ENCODE measurements at places on chromosomes 13 and 19. TPM values are rescaled to one million over a fixed set of nuclear protein-coding genes. Genes with fewer than 3 reads are reported as not detected.

DNA sequence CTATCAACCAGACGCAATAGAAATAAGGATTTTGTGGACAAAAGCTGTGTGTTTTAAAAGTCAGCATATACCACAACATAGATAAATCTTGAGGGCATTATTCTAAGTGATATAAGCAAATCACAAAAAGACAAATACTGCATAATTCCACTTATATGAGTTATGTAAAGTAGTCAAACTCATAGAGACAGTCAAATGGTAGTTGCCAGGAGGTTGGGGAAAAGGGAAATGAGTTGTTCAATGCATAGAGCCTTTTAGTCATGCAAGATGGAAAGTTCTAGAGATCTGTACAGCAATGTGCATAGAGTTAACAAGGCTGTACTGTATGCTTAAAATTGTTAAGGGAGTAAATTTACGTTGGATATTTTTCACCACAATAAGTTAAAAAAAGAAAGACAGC, 244.7 kb downstream of the DCT start:
- DNase-seq = no peak

OR10H1 gene
- total RNA-seq = 0.05 TPM

CACNG6 gene
- 1.3 TPM for total RNA-seq

ARID3A gene
- total RNA-seq = 9.1 TPM

GRCh38 chr13:19023115-19023514, 158.5 kb downstream of the TUBA3C start:
- no peak for DNase-seq

DNA sequence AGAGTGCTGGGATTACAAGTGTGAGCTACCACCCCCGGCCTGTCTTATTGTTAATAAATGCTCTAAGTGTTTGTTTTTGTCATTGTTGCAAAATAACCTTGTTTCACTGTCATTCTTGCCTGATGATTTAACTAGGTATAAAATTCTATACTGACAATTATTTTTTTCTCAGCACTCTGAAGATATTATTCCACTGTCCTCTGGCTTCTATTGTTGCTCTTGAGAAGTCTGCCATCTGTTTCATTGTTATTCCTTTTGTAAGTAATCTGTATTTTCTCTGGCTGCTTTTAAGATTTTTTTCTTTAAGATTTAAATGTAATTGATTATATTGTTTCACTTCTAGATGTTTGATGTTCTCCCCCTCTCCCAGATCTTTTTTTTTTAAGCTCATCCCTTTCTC, 17.6 kb downstream of the ZNF420 start:
- DNase-seq = no peak

GRCh38 chr13:45036206-45036605, 46.9 kb downstream of the GPALPP1 start:
- no peak for DNase-seq

DNA sequence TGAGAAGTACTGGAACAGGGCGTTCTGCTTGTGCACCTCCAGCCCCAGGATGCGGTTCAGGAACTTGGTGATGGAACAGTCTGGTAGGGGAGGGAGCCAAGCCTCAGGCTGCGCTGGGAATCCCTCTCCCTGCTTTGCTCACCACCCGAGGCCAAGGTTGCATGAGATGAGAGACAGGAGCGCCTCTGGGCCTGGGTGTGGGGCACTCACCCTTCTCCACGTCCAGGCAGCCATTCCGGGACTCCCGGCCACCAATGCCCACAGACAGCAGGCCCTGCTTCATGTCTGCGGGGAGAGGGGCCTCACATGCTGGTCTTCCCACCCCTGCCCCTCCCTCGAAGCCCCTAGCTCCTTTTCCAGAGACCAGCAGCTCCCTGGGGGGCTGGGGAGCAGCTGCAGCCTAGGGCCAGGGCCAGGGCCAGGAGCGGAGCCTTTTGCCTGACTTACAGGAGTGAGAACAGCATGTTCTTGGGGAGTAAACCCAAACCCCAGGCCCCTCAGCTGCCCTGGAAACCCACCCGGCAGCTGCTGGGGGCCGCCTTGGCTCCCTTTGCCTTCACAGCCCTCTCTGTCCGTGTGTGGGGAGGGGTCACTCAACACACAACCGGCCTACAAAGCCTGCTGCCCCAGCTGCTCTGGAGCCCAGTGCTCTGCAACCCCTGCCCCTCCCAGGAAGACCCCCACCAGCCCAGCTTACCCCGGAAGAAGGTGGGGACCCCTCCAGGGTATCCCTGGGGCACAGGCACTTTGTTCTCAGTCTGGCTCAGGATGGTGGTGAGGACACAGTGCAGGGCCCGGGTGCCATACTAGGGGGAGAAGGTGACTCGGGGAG, 7.2 kb downstream of the GPX4 start:
- no peak for DNase-seq

ZSWIM9 gene
- 1.6 TPM for total RNA-seq

ZNF575 gene
- total RNA-seq = 0.42 TPM

DNA sequence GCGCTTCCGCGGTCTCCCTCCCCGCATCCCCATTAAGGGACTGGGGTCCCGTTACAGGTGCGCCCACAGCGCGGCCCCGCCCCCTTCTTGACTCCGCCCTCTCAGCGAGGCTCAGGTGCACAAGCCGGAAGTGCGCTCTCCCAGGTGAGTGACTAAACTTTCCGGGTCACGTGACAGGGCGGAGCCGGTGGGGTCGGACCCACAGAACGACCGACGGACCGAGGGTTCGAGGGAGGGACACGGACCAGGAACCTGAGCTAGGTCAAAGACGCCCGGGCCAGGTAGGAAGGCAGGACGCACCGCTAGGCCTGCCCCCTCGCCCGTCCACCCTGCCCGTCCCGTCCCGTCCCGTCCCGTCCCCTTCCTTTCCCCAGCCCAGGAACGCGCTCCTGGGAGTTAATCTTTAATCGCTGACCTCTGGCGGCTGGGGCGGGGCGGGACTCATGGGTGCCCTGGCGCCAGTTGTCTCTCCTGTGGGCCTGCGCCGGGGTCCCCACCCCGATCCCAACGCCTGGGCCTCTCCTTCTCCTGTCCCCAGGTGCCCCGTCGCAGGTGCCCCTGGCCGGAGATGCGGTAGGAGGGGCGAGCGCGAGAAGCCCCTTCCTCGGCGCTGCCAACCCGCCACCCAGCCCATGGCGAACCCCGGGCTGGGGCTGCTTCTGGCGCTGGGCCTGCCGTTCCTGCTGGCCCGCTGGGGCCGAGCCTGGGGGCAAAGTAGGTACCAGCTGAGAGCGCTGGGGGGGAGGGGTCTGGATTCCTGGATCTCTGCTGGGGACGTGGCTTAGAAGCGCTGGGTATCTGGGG, at the start of gene CRB3:
CRB3 (plus strand) TSS at position 202 of the 804 bp plus-strand sequence; CDS start at position 633, 431 bp downstream.
- peak; percentile 58 for DNase-seq

GRCh38 chr13:94914895-94915294, 202.6 kb upstream of the SOX21 start:
- DNase-seq = no peak

- DNase-seq = no peak
Observed at GRCh38 chr19:934197-934840, 8.5 kb downstream of the ARID3A start.

CBARP gene
- 0.53 TPM for total RNA-seq

Measured in urinary bladder (tissue), 4 donors.